ENCODE measurements at places on chromosomes 1 and 21.

DNA sequence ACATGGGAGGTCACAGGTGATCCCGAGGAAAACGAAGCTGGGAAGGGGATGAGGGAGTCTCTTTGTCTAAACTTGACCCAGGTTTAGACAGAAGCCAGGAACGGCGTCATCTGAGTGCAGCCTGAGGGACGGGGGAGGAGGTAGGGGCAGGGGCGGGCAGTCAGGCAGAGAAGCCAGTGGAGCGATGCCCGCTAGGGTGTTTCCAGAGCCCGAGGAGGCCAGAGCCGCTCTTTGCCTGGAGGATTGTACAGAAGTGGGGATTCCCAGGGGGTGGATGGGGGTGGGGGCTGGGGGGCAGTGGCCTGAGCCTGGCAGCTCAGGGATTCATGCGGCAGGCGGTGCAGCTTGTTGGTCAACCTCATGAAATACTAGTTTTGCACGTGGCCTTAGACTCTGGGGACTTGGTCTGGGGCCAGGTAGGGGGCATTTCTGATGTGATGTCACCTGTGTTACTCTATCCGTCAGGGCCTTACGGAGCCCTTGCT is 58.4 kb downstream of the VPS26C start:
- DNase-seq: no peak

DNA sequence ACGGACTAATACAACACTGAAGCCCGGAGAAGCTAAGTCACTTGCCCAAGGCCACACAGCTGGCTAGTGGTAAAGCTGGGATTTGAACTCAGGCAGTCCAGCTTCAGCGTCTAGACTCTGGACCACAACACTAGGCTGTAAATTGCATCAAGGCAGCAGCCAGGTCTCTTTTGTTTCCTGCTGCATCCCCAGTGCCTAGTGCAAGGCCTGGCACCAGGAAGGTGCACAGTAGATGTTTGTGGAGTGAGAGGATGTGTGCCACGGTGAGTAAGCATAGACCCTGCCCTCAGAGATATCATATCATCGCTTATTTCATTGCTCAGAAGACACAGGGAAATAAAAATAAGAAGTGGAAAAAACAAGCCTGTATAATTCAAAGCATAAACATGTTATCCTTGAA is 40.9 kb downstream of the IGSF21 start:
- no peak for DNase-seq

GRCh38 chr1:31700468-31701090 is 3.2 kb downstream of the COL16A1 start:
- no peak for DNase-seq

DNA sequence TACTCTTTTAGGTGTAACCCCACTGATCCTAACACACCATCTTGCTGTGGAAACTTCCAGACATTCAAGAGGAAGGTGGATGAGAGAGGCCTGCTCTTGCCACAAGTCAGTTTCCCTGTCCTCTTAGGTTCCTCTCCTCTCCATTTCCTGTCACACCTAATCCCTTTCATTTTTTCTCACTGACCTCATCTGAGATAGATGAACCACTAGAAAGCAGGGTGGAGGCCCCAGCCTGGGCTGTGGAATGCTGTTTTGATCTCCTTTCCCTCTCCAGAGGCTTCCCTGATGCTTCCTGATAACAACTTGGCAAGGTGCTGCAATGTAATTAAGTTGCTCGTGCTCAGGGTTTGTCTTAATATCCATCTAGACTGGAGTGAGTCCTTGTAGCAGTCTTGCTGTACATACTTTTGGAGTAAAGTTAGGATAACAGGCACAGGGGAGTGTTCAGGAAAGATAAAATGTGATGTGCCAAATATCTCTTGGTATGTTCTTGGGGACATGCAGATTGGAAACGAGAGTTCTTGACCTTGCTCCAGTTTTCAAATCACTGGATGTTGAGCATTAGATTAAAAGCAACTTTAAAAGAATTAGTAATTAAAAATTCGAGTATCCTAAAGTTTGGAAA is 11.2 kb downstream of the LRRC42 start:
- DNase-seq: no peak

Data from OCI-M1 (cell line).